ENCODE measurements at places on chromosomes 3 and 15. TPM values are rescaled to one million over a fixed set of nuclear protein-coding genes. Genes with fewer than 3 reads are reported as not detected.

DNA sequence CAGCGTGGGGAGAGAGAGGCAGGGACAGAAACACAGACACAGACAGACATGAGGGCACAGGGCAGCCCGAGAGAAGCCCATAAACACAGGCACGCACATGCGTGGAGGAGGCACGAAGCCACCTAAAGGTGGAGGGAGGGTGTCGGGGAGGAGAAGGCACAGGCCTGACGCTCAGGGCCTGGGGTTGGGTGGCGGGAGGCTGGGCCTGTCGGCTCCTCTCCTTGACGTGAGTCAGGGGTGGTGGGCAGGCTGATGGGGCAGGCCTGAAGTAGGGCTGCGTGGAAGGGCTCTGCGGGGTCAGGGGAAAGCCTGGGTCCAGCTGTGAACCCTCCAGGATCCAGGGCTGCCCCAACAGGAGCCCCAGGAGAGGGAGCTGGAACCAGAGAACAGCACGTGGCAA is 74.2 kb downstream of the EPHB3 start:
- DNase-seq: no peak

The SNX33 gene
- 13.3 TPM for total RNA-seq

DNA sequence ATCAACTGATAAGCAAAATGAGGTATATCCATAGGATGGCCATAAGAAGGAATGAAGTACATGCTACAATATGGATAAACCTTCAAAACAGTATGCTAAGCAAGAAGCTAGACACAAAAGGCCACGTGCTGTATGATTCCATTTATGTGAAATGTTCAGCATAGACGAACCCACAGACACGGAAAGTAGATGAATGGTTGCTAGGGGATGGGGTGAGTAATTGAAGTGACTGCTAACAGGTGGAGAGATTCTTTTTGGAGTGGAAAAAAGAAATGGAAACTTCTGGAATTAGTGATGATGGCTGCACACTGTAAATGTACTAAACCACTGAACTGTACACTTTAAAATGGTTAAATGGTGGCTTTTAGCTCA is 630 bp upstream of the EFCAB12 start:
- no peak for DNase-seq

The ZDHHC23 gene
- 4.4 TPM for total RNA-seq

DNA sequence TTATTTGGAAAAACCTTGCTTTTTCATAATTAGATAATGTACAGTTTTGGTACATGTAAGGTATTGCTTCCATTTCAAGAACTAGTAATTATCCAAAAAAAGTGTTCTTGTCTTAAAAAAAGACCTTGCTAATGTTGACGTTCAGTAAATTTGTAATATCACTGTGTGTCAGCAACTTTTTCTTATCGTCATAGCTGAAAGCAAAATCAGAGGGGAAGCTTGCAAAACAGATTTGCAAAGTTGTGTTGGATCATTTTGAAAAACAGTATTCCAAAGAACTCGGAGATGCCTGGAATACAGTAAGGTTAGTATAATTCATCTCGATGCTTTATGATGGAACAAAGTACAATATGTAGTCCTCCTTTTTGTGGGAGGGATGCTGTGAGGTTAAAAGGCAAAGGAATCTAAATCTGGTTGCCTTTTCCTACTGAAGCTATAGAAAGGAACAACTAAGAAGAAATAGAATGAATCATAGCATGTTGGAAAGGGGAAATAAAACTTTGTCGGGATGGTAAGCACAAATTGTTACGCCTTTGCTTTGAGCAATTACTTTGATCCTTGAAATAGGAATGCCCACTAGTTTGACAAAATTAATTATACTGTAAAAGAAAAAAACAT is 1.5 kb downstream of the NSUN3 start:
- no peak for DNase-seq

The SFMBT1 gene
- total RNA-seq: 14.9 TPM

The IGF2BP2 gene
- 15.9 TPM for total RNA-seq

The NUP210 gene
- 3.5 TPM for total RNA-seq

- DNase-seq: no peak
Observed at GRCh38 chr15:69524296-69524695, 71.7 kb downstream of the RPLP1 start.

The KLHL6 gene
- 0.97 TPM for total RNA-seq

- no peak for DNase-seq
Observed at GRCh38 chr3:171350364-171350763, 109.8 kb downstream of the TNIK start.

The CNTN3 gene
- total RNA-seq: 3.4 TPM

The BFSP2 gene
- not detected for total RNA-seq

DNA sequence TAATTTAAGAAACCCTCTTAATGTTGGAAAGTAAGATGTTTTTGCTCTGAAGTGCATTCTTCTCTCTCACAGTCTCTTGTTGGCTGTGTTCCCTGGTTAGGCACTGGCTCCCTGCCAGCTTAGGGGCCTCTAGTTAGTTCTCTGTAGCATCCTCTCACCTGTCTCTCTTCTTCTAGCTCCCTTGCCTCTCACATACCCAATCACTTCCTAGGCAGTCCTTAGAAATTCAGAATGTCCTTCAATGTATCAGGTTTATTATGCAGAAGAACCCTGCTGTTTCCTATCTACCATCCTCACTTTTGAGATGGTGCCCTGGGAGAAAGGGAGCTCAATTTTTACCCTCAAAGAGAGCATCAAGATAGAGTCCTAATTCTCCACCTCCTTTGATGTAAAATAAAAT is 36.2 kb upstream of the CPNE4 start:
- no peak for DNase-seq

DNA sequence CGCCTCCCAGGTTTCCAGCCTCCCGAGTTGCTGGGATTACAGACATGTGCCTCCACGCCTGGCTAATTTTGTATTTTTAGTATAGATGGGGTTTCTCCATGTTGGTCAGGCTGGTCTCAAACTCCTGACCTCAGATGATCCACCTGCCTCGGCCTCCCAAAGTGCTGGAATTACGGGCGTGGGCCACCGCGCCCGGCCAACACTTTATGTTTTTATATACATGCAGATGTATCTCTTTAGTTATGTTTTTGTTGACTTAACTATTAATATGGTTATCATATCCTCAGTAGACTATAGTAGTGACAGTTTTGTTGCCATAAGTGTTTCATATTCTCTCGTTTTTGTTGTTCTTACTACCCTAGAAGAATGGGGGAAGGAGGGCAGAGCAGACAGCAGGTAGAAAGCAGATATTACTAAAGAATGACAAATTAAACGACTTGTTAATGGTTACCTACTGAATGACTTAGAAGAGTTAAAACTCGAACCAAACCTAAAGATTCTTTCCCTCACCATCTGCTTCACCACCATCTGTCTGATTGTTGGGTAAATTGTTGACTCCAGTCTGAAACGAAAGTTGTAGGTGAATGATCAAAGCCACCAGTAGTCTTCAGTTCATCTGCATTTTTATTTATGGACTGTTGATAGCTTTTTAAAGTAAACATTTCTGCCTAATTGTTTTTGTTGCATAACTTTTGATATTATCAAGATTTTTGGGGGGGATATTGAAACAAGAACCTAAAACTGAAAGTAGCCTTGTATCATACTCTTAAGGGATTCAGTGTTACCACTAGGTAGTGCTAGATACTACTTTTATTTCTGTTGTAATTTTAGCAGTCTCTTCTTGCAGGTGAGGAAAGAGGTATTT is 89.3 kb downstream of the RASA2 start:
- DNase-seq: no peak

GRCh38 chr15:29859293-29859692 is 37.0 kb upstream of the TJP1 start:
- no peak for DNase-seq

- DNase-seq: no peak
Observed at GRCh38 chr3:28598165-28598564, 249.5 kb upstream of the AZI2 start.

The CHRFAM7A gene
- 2.0 TPM for total RNA-seq

- no peak for DNase-seq
Observed at GRCh38 chr3:18334837-18335601, 90.1 kb downstream of the SATB1 start.

DNA sequence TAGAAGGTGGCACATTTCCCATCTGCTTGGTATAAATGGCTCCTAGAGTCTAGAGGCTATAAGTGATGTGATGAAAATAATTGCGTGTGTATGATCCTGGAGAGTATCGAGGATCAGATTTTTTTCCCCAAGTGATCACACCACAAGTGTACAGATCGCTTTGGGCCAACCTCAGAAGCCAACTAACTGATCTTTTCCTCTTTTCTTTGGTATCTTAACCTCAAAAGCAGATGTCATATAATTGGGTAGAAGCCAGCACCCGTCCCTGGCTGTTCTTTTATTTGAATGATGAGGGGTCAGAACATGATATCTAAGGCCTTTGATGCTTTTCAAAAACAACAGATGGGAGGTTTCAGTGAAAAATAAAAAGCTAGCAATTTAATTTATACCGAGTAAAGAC is 3.3 kb downstream of the P2RY14 start:
- no peak for DNase-seq

DNA sequence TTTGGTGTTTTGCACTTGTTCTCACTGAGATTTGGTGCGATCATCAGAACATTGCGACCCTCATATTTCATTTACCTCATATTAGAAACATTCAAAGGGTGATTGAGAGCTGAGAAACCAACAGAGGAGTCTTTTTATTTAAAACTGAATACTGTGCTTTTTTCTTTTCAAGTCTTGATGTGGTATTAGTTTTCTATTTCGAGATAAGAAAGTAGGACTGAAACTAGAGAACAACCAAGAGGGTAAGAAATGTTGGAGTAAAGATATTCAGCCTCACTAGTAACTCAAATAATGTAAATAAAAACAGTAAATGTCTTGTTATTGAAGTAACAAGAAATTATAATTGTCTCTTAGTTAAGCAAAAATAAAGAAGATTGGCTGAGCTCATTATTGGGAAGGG is 26.5 kb downstream of the EFHB start:
- no peak for DNase-seq

The FBN1 gene
- 41.0 TPM for total RNA-seq

- no peak for DNase-seq
Observed at GRCh38 chr3:150357923-150358607, 50.0 kb upstream of the TSC22D2 start.

DNA sequence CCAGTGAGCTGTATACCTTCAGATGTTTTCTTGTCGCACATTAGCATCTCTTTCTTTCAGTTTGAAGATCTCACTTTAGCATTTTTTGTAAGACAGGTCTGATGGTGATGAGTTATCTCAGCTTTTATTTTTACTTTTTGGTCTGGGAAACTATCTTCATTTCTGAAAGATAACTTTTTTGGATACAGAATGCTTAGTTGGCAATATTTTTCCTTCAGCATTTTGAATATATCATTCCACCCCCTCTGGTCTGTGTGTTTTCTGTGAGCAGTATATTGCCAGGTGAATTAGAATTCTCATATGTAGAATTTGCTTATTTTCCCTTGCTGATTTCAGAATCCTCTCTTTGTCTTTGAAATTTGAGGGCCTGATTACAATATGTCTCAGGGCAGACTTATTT is 743.3 kb downstream of the PLOD2 start:
- no peak for DNase-seq

GRCh38 chr15:68801572-68802148 is 19.0 kb downstream of the ANP32A start:
- DNase-seq: no peak

DNA sequence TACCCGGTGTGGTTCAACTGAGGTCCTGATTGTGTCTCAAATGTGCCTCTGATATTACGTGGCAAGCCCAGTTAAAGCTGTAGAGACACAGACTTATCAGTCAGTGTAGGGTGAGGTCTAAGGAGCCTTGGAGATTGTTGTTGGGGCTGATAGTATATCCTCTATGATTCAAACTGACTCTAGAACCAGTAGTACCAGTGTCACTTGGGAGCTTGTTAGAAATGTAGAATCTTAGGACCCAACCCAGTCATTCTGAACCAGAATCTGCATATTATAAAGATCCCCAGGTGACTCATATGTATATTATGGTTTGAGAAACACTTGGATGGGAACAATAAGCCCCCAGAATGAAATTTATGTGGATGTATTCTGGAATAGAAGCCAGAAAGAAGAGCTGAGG is 83.5 kb downstream of the PIK3R4 start:
- DNase-seq: no peak

- peak; percentile 32 for DNase-seq
Observed at GRCh38 chr3:38140326-38141172, 2.1 kb downstream of the MYD88 start.

DNA sequence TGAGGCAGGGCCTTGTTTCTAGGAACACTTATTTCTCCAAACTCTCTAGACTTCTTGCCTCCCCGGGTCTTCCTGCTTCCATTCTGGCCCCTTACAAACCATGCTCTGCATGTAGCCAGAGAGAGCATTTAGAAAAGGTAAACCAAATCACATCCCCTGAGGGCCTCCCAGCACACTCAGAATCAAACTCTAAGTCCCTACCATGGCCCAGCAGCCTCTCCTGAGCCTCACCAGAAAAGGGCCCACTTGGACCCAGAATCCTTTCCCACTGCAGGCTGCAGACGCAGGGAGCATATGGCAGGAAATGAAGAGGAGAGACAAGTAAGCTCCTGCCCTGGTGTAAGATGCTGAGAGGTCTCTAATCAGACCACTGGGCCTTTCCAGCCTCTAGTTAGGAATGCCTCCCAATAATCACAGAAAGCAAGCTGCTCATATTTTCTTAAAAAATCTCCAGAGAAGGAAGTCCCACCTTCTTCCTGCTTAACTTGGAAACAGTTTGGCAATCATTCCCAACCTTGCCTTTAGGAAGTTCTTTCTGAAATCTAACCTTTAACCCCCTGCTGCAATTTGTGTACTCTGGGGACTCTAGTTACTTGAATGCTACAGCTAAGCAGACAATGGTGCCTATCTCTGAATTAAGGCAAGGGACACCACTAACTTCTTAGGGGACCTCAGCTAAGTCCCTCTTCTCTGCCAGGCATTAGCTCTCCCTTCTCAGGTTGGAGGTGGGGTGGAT is 4.2 kb downstream of the AMOTL2 start:
- DNase-seq: no peak

DNA sequence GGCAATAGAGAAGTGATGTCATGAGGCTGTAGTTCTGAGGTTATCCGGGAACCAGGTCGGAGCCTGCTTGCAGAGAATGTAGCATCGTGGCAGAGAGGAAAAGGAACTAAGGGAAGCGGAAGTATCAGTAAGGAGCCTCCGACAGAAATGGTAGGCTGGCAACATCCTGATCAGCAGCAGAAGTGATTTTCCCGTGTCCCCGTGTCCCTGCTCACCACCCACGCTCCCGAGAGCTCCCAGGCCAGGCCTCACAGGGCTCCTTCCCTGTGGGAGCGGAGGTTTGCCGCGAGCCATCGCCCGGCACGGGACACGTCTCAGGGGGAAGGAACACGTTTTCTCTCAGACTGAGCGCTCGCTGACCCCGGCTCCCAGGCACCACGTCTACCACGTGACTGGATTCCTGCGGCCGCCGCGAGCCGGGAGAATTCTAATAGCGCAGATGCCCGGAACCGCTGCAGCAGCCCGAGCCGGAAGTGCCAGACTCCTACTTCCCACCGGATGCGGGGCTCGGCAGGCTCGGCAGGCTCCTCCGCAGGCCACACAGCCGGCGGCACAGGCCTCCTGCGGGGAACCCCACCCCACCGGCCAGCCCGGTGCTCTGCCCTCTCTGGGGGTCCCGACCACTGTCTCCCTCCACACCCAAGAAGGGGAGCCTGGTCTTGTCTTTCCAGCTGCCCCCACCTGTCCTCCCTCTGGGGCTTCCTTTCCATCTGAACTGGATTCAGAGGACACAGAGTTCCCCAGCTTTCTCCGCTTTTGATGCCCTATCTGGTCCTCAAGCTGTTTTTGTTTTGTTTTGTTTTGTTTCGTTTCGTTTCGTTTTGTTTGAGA is 99.3 kb downstream of the BDH1 start:
- peak; percentile 91 for DNase-seq

The SETMAR gene
- total RNA-seq: 15.9 TPM

- DNase-seq: no peak
Observed at GRCh38 chr15:70063980-70064379, 33.7 kb downstream of the TLE3 start.

GRCh38 chr15:74950078-74950908 is 6.3 kb downstream of the RPP25 start:
- DNase-seq: no peak
